SK-MEL-5 (cell line): ENCODE measurements at places on chromosomes 16 and 17. TPM values are rescaled to one million over a fixed set of nuclear protein-coding genes. Genes with fewer than 3 reads are reported as not detected.

DNA sequence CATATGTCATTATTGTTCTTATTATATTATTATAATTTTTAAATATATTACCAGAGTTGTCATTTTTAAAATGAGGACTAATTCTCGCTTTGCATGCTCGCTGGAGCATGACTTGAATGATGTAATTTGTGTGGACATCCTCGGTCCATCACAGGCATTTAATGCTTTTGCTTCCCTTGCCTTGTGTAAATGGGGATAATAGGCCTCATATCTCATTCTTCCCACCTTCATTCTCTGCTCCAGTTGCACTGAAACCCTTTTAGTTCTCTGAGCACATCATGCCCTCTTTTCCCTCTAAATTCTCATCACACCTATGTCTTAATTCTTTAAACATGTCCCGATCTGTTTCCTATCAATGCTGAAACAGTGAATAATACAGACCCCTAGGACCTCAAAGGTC, 285.4 kb downstream of the HS3ST4 start:
- DNase-seq, result no peak

Gene CLEC18A
- 0.32 and 0.37 TPM in 2 replicates for total RNA-seq

DNA sequence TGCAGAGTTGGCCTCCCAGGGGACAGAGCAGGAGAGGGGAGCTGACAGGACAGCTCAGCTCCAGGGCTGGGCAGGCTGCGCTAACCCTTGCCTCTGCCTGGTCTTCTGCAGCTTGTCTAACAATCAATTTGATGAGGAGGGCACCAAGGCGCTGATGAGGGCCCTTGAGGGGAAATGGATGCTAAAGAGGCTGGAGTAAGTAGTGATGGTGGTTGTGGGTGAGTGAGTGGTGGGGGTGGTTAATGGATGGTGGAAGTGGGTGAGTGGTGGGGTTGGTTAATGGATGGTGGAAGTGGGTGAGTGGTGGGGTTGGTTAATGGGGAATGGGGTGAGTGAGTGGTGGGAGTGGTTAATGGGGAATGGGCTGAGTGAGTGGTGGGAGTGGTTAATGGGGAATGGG, 22.0 kb upstream of the CPNE2 start:
- no peak for DNase-seq

DNA sequence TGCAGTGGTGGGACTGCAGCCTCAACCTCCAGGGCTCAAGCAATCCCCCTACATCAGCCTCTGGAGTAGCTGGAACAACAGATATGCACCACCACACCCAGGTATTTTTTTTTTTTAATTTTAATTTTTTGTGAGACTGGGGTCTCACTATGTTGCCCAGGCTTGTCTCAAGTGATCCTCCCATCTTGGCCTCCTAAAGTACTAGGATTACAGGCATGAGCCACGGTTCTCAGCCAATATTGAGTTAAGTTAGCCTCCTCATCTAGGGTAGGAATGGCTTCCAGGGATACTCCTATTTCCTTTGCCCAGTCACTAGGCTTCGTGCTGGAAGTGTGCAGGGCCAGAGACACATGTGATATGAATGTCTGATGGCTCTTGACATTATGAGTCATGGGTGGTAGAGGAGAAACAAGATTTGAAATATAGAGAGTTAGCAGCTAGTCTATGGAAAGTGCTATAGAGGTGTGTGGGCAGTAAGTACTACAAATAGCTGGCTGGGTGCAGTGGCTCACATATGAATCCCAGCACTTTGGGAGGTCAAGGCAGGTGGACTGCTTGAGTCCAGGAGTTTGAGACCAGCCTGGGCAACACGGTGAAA, 8.0 kb upstream of the HES7 start:
- no peak for DNase-seq

- DNase-seq, result no peak
Observed at GRCh38 chr17:279331-279730, 73.3 kb downstream of the RPH3AL start.

Gene CES4A
- not detected in 2 replicates for total RNA-seq

GRCh38 chr16:27302126-27302525, 11.6 kb upstream of the IL4R start:
- no peak for DNase-seq

DNA sequence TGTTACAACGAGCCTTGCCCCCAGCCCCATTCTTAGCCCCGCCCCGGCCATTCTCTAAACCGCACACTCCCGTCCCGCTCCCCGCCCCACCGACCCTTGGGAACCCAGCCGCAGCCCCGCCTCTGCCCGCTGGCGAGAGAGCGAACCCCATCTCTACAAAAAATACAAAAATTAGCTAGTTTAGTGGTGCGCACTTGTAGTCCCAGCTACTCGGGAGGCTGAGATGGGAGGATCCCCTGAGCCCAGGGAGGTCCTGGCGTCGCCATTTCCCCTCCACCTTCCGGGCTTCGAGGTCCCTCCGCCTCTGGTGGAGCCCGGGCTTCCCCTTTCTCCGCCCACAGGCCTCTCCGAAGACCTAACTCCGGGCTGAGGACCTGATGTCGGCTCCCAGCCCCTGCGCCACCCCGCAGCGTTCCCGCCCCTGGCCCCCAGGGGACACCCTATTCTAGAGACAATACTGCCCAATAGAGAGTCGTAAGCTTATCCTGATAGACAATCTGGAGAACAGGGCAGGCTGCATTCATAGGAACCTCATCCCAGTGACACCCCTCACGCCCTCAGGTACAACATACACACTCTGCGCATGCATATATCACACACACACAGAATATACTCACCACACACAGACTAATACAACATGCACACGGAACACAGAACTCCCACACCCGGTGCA, 480 bp upstream of the PROCA1 start:
- DNase-seq, result no peak

DNA sequence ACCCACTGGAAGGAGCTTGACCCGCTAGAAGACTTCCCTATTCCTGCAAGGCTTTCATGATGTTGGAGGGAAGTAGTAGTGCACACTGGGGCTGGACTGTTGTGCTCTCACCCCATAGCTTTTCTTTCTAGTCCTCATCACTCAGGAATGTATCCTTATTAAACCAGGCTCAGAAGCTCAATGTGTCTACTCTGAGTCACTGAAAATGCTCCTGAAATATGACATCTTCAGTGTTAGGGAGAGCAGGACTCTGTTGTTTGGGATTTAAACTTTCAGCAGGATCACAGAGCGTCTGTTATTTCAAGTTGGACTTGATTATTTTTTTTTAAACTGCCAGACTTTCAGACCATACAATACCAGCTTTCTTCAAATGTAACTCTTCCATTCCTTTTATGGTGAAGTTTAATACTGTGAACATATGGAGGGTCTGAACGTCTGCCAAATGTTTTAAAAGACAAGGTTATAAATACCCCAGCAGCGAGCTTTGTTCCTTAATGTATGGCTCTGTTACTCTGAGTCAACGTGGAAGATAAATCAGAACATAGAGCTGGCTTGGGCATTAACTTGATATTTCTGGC, 257.5 kb downstream of the CDH11 start:
- peak; percentile 59 for DNase-seq

GRCh38 chr17:57451191-57451590, 194.9 kb downstream of the MSI2 start:
- DNase-seq, result no peak

- DNase-seq, result no peak
Observed at GRCh38 chr16:89436366-89436765, 54.0 kb downstream of the ANKRD11 start.

DNA sequence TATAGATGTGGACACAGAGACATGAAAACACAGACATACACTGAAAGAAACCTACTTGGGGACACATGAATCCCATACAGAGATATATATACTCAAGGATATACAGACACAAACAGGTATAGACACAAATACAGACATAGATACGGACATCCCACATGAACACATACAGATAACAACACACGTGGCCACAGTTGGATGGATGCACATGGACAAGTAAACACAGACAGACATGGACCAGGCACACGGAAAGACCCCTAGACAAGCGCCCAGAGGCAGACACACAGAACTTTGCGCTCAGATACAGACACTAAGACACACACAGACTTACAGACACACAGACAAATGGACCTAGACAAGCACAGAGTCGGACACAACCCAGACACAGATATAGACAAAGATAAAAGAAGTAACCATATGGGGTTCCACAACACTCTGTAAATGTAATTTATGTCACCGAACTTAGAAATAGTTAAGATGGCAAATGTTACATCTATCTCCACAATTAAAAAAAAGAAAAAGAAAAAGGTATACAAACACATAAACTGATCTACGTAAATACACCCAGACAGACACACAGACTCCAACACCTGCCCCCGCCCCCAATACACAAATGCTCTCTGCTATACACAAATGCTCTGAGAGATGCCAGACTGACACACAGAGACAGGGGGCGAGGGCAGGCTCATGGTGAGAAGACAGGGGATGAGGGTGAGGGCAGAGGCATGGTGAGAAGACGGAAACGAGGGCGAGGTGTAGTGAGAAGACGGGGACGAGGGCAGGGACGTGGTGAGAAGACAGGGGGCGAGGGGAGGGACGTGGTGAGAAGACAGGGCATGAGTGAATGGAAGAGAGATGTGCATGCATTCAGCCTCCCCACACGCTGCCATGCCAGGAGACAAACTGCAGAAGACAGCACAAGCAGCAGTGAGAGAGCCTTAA, 118.3 kb downstream of the SMG6 start:
- no peak for DNase-seq

- DNase-seq, result no peak
Observed at GRCh38 chr17:69134112-69134511, 7.6 kb downstream of the ABCA6 start.

DNA sequence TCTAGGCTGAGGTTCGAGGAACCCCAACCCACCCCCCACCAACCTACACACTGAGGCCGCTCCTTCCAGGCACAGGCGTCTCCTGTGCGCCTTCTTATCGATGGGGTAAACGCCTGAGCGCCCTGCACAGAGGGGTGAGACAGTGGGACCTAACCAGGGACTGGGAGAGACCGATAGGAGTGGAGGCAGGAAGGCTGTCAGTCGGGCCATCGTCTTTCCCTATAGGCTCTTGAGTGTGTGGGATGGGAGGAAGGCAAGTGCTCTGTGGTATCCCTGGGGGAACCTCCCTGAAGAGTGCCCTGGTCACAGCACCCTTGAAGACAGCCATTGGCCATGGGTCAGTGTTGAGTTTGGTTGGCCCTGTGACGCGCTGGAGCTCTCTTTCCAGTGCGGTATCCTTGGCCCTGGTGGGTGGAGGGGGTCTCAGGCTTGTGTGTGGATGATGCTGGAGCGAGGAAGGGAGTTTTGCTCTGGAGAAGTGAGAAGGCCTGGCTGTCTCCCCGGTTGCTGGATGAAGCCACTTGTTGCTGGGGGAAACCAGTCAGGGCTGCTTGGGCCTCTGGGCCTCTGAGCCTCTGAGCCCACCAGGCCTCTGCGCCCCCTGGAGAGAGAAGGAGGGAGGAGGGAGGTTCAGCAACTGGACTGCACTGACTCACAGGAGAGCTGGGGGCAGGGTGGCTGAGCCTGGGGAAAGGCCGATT, 1.7 kb downstream of the GPRC5C start:
- no peak for DNase-seq

DNA sequence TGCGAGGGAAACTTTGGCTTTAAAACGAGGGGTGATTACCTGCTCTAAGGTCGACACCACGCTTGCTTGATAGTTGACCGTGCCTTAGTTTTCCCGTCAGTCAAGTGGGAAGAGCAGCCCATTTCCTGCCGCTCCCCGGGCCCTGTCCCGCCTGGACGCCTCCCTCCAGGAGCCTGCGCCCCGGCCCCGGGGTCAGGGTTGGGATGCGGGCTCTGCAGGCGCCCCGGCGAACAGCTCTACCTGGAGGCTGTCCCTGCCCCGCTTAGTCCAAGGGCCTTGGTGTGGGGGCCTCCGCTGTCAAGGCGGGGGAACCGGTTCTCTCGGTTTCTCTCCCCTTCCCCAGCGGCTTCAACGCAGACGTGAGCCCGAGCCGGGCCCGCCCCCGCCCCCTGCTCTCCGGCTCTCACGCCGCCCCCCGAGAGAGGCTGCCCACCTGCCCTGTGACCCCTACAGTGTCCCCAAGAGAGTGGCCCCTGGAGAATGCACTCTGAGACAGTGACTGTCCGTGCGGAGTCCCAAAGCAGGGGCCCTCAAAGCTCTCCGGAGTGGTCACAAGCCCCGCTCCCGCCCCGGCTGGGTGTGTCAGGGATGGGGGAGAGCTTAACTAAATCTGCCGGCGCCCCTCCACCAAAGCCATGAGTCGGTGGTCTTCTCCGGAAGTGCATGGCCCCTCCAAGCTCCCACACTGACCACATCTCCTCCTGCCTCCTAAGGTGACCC, 117.4 kb upstream of the SMURF2 start:
- DNase-seq, result no peak

GRCh38 chr16:82735186-82735585, 108.4 kb downstream of the CDH13 start:
- no peak for DNase-seq

Gene C17orf107
- total RNA-seq, result not detected in 2 replicates

GRCh38 chr16:9374061-9374460, 282.6 kb downstream of the HAPSTR1 start:
- no peak for DNase-seq

- DNase-seq, result no peak
Observed at GRCh38 chr17:49932138-49932723, 36.8 kb upstream of the DLX4 start.

Gene NPB
- total RNA-seq, result 0.08 and 0.34 TPM in 2 replicates

GRCh38 chr17:16214190-16215001, 938 bp downstream of the NCOR1 start:
- DNase-seq, result no peak

- DNase-seq, result no peak
Observed at GRCh38 chr17:57305908-57306504, 49.7 kb downstream of the MSI2 start.

DNA sequence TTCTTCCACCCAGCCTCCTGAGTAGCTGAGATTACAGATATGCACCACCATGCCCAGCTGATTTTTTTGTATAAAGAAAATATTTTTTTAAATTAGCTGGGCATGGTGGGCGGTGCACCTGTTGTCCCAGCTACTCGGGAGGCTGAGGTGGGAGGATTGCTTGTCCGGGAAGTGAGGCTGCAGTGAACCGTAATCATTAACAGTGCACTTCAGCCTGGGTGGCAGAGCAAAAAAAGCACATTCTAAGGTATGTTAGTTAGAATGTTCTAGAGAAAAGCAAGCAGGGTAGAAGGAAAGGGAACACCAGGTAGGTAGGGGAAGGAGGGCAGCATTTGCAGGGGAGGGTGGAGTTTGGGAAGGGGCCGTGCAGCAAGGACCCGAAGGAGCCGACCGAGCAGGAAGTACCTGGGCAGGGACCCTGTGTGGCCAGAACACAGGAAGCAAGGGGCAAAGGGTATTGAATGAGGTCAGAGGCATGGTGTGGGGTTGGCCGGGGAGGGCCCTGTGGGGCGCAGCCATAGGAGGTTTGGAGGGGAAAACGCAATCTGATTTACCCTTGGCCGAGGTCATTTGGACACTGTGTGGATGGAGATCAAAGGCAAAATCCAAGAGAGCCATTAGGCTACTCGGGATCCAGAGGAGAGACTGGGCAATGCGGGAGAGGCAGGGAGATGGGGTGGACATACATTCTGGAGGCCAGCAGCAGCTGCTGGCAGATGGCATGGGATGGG, 2.3 kb downstream of the C17orf99 start:
- DNase-seq, result no peak

Gene TNP2
- not detected in 2 replicates for total RNA-seq
